Retinal pigment epithelial cell (primary cell): ENCODE measurements at places on chromosomes 5 and 9.
A peak's percentile ranks its signal among the peaks of the same experiment; 100 is the strongest.

GRCh38 chr5:10827571-10827970 is 66.5 kb upstream of the DAP start:
- no peak for DNase-seq

- no peak for DNase-seq
These were observed 3.3 kb downstream of the ABLIM3 start for GRCh38 chr5:149144637-149145036.

GRCh38 chr9:129109537-129109903 is 1.1 kb downstream of the CRAT start:
- DNase-seq = no peak

- no peak for DNase-seq
These were observed at the start of gene PTBP3 for GRCh38 chr9:112332977-112333638. Gene PTBP3, minus strand, starts transcription at chr9:112333619. Its CDS starts 35,754 bp downstream, at chr9:112297865.

DNA sequence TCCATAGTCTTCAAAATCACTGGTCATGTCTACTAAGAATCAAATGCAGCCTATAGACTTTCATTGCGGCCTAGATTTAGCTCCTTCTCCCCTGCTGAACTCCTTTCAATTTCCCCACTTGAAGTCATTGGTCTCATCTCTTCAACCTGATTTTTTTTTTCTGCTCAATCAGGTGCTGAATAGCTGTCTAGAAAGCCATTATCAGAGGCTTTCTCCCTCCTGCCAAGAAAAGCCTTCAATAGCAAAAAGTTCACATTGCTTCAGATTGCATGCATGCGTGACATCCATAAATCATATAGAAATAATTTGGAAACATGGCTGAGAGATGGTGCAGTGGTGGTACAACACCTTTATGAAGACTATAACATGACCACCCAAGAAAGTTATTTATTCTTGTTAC is 316.2 kb downstream of the PLK2 start:
- DNase-seq = no peak

- DNase-seq = no peak
These were observed 50.9 kb downstream of the ANXA2R start for GRCh38 chr5:42989190-42989589.

DNA sequence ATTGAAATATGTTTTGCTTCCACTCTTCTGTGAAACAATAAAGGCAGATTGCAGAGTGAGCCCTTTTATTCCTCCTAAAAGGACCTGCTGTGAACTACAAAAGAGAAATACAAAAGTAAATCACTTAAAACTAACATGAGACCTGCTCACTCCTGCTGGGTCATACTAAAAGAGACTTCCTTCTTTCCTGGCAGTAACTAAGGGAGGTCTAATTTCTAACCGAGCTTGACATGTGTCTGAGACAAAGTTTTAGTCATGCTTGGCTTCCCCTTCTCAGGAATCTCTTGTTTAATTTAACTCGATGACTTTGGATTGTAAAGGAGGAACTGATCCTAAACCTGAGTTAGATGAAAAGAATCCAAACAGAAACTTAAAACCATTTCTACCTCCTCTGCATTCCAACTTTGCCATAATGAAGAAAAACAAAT is 86.4 kb upstream of the CDH6 start:
- DNase-seq = peak; percentile 22

- DNase-seq = no peak
These were observed at the start of gene PRRX2 for GRCh38 chr9:129665389-129665775. Gene PRRX2, plus strand, starts transcription at chr9:129665647. Its CDS starts 221 bp downstream, at chr9:129665868.

DNA sequence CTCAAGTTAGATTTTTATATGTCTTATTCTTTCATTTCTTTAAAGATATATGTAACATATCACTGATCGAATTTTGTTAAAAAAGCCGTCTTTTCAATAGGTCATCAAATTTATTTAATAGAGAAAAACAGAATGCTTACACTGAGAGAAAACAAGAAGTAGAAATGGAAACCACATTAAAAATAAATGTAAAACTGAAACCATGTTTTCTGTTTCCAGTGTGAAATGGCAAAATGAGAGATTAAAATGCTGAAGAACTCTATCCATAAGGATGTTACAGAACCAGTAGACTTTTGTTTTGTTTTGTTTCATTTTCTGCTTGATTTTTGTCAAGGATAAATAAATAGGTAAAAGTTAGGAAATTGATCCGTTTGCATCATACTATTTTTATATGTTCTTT is 210.1 kb downstream of the PRDM9 start:
- DNase-seq = no peak

- DNase-seq = no peak
These were observed 35.1 kb downstream of the MRPL36 start for GRCh38 chr5:1764606-1764960.

DNA sequence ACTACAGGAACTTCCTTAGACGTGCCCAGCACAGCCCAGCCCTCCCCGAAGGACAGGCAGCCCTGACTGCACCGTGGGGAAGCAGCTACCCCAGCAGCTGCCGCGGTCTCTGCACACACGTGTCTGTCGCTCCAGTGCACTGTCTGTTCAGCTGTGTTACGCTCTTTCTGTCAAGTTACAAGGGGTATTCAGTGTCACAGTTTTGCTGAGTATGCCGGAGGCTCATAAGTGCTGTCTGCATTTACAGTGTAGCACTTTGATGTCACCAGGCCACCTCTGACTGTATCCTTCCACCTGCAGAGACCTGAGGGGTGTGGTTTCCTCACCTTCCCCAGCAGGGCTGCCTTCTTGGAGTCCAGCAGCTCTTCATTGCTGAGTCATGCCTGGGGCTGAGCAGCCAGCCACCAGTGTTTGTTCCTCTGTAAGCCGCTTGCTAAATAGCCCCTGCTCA is 126.8 kb downstream of the EHMT1 start:
- no peak for DNase-seq

DNA sequence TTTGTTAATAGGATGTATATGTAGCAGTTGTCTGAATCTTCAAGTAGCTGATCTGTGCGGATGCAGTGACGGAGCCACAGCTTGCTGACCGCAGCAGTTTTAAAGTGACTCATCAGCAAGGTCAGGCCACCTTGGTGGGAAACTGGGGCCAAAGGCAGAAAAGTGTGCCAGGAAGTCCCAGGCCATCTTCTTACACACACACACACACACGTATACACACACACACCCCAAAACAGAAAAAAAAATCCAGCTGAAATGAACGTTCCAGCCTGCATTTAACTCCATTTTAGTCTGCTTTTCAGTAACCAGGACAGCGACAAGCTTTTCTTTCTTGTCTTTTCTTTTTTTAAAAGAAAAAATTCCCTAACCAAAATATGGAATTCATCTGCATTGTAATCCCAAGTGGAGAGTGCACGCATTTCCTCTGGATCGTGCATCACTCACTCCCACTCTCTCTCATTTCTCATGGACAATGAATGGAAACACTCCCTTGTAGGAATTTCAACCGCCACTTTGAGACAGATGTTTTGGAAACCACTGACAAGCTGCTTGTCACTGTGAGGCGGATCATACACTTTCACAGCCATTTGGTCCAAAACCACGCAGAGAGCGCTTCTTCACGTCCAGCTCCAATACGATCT is 103.9 kb downstream of the LHFPL2 start:
- no peak for DNase-seq

- DNase-seq = no peak
These were observed 239.9 kb downstream of the FAM114A2 start for GRCh38 chr5:153798830-153799229.

GRCh38 chr5:1508659-1509290 is 15.0 kb downstream of the LPCAT1 start:
- no peak for DNase-seq

DNA sequence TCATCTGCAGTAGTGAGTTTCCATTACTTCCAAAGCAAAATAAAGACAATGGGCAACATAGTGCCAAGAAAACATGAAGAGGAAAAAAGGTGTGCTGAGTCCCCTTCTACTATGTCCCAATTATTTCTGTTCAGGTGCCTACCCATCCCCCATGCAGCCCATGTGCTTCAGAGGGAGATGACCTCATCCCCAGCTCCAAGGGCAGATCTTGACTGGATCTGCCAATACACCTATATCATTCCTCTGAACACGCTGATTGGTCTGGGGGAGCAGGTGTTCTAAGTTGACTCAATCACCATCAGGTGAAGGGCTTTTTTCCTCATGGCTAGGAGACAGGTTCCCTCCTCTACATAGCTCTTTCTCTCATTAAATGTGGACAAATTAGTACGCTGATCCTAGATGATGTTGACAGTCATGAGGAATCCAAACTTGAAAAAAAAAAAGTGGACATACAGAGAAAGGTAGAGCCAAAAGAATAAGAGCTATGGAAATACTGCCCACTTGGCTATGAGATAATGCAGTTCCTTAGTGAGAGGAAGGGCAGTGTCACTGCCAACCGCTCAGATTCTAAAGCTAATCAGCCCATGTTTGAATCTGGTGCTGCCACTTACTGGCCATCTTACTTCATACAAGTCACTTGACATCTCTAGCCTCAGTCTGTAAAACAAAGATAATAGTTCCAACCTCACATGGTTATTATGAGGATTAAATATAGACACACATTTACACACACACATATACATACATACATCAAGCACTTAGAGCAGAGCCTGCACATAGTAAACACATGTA is 23.1 kb downstream of the PRELID2 start:
- no peak for DNase-seq

GRCh38 chr9:112404508-112404932 is 24.6 kb downstream of the HSDL2 start:
- peak; percentile 98 for DNase-seq

DNA sequence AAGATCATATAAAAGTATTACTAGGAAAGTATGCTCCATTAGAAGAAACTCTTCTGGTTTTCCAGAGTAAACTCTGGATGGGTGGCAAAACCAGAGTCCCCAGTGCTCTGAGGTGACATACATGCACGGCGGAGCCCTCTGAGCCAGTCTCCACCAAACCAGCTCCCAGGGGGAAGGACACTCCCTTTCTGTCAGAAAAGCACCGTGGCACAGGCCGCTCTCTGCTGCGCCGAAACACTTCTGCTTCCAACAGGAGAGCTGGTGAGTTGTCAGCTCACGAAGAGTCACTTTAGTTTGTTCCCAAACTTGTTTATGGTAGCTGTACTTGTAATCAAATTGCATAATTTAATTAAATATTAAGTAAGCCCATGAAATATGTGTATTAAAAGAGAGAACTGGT is 184.6 kb downstream of the CDK5RAP2 start:
- DNase-seq = no peak

- no peak for DNase-seq
These were observed 120.9 kb downstream of the SH3GL2 start for GRCh38 chr9:17699615-17700330.

DNA sequence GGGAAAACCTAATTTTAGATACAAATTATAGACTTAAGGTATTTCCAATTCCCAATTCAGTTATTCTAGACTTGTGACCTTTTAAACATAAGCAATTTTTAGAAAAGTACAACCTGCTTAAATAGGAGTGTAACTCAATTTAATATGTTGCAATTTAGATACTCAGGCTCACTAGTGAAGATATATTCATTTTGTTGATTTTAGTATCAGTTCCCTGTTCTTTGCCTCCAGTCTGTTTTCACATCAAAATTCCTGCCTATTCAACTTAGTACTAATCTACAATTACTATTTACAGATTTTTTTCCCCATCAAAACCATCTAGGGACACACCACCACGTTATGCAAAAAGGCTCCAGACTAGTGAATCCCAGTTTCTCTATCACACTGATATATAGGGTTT is 30.4 kb downstream of the PWWP2A start:
- no peak for DNase-seq

- no peak for DNase-seq
These were observed 359.4 kb downstream of the HINT1 start for GRCh38 chr5:130805648-130806047.

GRCh38 chr5:34474573-34475021 is 181.5 kb upstream of the RAI14 start:
- DNase-seq = no peak

DNA sequence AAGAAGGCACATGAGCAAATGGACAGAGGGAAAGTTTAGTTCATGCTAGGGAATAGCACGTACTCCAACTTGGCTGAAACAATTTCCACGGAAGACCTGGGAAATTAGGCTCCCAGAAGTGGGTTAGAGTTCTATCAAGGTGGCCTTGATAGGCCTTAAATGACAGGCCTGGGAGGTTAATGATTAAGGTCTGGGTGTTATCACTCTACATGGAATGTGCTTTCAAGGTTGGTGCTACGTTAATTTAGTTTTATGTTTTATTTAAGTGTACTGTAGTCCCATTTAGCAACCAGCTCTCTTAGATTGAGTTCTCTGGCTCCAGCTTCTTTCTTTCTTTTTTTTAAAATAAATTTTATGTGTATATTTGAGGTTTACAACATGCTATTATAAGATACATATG is 121.4 kb upstream of the MEF2C start:
- no peak for DNase-seq

DNA sequence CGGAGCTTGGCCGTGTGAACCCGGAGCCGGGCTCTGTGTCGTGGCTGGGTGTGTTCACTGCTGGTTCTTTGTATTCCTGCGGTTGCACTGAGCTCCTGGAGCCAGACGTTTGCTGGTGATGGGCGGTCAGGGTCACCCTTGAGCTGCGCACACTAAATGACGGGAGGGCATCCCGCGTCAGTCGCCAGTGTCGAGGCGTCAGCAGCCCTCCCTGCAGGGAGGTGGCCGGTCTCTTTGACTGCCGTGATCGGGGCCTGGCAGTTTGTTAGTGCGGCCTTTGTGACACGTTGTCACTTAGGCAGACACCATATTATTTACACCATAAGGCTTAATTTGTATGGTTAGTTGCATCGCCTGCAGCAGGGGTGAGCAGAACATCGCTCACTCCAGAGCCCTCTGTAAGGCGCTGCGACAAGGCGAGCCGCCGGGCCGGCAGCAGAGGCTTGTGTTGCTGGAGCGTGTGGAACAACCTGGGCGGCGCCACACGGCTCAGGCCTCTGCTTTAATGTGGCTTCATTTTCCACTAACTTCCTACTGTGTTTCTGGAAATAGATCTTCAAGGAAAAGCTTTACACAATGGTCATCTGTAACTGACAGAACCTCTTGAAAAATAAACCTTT is 8.3 kb downstream of the NDUFS6 start:
- no peak for DNase-seq

GRCh38 chr9:93207326-93207814 is 23.4 kb downstream of the WNK2 start:
- DNase-seq = peak; percentile 67

- DNase-seq = no peak
These were observed 76.7 kb upstream of the STXBP1 start for GRCh38 chr9:127535396-127535795.

DNA sequence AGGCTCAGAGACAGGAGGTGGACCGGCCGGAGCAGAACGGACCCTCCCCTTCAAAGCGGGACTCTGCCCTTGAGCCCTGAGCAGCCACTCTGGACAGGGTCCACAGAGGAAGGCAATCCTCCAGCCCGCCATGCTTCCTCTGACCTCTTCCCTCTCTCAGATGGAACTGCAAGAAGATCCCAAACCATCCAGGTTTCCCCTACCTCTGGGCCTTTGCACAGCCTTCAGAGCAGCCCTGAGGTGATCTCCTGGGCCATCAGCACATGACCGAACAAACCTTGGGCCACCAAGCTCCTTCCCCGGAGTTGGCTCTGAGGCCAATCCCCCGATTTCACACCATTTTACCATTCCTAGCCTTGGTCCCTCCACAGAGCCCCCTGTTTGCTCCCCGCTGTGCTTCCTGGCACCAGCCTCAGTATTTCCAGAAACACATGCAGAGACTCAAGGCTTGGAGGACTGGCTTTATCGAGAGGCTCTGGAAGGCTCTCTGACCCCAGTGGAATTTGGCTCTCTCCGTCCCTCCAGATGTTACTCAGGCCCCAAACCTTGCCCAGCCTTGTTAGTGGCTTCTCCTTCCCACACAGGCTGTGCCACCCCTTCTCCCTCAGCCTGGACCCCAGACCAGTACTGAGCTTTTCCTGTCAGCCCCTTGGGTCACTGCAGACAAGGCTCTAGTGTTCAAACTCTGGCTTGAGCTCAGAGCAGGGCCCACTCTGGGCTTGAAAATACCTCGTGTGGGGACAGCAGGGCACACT is 48.6 kb upstream of the KCNMB1 start:
- DNase-seq = no peak

- DNase-seq = no peak
These were observed 16.2 kb downstream of the SLC6A3 start for GRCh38 chr5:1429066-1429465.
